ENCODE measurements at places on chromosomes 11 and 22.

- DNase-seq, result no peak
Observed at GRCh38 chr11:34449013-34449412, 10.3 kb downstream of the CAT start.

- DNase-seq, result peak; percentile 79
Observed at GRCh38 chr22:45083659-45084305, 74.0 kb upstream of the PHF21B start.

- DNase-seq, result peak; percentile 38
Observed at GRCh38 chr11:95459291-95460042, 228.5 kb upstream of the SESN3 start.

GRCh38 chr11:82533628-82534327 lies 199.9 kb downstream of the FAM181B start:
- no peak for DNase-seq

DNA sequence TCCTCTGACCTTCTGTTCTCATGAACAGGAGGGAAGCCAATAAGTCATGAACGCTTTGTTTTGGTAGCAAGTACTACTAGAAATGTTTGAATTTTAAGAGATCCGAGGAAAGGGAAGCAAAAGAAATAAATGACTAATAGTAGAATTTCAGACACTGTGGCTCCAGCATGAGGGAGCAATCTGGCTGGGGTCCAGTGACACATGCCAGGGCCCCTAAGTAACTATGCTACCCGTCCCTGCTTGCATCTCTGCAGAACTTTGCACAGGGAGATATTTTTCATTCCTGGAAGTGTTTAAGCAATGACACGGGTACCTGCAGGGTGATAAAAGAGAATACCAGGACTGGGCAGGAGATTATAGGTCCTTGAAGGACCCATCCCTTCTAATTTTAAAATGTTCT lies 7.3 kb upstream of the ADAMTS8 start:
- DNase-seq, result peak; percentile 66

- no peak for DNase-seq
Observed at GRCh38 chr11:34065505-34066203, 14.1 kb downstream of the CAPRIN1 start.

DNA sequence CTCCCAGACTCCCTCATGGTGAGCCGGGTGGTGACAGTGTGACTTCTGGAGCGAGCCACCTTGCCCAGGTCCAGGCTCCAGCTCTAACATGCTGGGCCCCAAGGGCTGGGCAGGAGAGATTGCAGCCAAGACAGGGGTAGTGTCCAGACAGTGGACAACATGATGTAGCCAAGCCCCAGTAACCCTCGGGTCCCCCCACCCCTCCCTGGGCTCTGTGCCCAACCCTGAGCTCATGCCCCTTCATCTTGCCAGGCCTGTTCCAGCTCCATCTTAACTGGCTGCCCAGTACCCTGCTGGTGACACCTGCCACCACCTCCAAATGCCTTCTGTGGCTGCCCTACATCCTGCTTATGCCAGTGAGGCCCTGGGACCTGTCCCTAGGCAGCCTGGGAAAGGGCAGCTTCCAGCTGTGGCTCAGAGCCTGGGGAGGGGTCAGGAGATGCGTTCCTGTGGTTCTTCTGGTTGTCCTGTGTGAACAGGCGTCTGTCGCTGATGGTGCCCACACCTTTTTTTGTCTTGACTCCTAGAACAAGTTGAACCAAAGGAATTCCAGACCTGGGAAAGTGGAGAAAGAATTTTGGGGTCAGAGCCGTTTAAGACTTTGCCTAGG lies 12.5 kb upstream of the SYT12 start:
- DNase-seq, result no peak

GRCh38 chr22:36439481-36440271 lies 41.8 kb downstream of the TXN2 start:
- peak; percentile 97 for DNase-seq

- no peak for DNase-seq
Observed at GRCh38 chr11:18523084-18523483, 3.7 kb downstream of the TSG101 start.

GRCh38 chr22:42065438-42066125 lies 5.0 kb downstream of the NAGA start:
- DNase-seq, result no peak

DNA sequence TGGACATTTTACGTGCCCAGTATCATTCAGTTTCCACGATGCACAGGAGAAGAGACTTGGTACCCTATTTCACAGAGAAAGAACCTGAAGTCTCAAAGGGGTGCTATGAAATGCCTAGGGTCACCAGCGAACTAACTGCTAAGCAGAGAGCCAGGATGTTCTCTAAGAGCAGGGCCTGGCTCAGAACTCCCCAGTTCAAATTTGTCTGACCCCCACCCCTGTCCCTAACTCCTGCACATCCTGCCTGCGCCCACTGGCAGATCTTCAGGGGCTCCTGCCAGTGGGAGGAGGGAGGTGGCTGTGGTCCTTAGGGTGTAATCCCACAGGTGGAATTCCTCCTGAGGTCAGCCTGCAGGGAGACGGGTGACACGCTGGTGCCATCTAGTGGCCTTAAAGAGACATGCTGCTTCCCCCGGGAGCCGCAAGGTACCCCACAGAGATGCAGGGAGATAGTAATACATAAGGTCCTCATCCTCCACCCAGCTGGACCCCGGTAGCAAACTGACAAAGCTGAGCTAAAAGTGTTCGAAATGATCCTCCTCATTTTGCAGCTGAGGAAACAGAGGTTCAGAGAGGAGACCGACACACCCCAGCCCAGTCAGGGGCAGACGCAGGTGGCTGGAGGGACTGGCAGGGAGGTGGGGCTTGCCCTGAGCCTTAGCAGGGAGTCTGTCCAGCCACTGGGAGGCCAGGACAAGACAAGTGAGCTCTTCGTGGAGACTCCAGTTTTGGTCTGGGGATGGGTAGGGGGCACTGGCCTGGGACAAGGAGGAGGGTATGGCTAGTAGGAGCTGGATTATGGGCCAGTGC lies 34.1 kb downstream of the MB start:
- DNase-seq, result peak; percentile 59

- DNase-seq, result no peak
Observed at GRCh38 chr11:102411142-102411541, 41.4 kb downstream of the TMEM123 start.

GRCh38 chr11:112361396-112361795 lies 100.7 kb upstream of the PLET1 start:
- DNase-seq, result no peak

All from fibroblast of skin of scalp (primary cell).